ENCODE measurements at places on chromosomes 11 and 22. TPM values are rescaled to one million over a fixed set of nuclear protein-coding genes. Genes with fewer than 3 reads are reported as not detected.

- DNase-seq: no peak
These were observed 135.8 kb downstream of the TEAD1 start for GRCh38 chr11:12809864-12810567.

GRCh38 chr22:50182176-50183081, 3.3 kb upstream of the TRABD start:
- no peak for DNase-seq

- no peak for DNase-seq
These were observed 943 bp upstream of the YWHAH start for GRCh38 chr22:31943206-31943977.

- no peak for DNase-seq
These were observed 731.1 kb upstream of the LUZP2 start for GRCh38 chr11:23765682-23766252.

- no peak for DNase-seq
These were observed 42.7 kb upstream of the FAM181B start for GRCh38 chr11:82776377-82776776.

- DNase-seq: no peak
These were observed 56.3 kb downstream of the ZNF280B start for GRCh38 chr22:22452211-22452610.

OR4C3 gene
- polyA plus RNA-seq: not detected

FOLR2 gene
- polyA plus RNA-seq: 16.8 TPM

MAPK12 gene
- polyA plus RNA-seq: 13.4 TPM

Data from kidney (tissue), 22 donors.